ENCODE measurements at places on chromosomes 1 and 21.

DNA sequence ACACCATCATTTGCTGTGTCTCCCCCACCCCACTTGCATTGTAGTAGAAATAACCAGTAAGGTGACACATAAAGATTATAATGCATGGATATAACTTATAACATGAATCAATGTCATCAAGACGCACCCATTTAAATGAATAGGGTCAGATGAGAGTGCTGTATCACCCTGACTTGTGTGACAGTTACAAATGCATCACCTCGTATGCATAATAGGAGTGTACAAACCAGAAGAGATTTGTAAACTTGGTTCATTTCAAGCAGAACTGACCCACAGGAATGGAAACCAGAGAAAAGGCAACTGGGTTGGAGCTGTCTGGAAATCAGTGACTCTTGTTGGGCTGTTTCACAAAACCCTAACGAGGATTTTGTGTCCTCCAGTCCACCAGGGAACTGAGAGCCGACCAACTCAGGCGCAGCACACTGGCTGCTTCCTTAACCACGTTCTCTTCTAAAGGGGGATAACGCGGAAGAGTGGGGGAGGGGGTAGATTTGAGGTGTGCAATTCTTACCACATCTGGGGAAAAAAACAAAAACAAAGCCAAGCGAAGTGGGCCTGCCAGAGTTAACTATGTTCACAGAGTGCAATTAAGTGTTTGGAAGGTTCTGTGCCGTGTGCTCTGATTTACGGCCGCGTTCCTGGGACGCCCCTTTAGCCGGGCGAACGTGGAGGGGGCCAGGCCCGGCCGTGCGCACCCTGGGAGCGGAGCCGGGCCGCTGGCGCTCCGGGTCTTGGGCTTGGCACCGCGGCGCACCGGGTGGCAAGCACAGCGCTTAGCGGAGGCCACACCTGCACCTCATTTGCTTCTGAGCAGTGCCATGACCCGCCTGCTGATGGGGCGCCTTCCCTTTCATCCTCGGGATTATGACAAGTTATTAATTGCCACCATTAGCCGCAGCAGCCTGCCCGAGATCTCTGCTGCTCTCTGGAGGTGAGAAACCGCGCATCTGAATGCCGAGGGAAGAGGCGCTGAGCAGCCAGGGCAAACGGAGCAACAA lies 248.8 kb upstream of the FOXD3 start:
- H3K27me3 ChIP-seq, result peaks cover 28% of the 10 kb centered on the region
- no peak for DNase-seq
- H3K27ac ChIP-seq, result no peak overlapping the region

GRCh38 chr21:16644685-16645084 lies 868.2 kb upstream of the CXADR start:
- DNase-seq, result no peak
- no peak overlapping the region for H3K27ac ChIP-seq
- no peaks in the 10 kb centered on the region for H3K27me3 ChIP-seq
- no peaks in the 10 kb centered on the region for H3K36me3 ChIP-seq

DNA sequence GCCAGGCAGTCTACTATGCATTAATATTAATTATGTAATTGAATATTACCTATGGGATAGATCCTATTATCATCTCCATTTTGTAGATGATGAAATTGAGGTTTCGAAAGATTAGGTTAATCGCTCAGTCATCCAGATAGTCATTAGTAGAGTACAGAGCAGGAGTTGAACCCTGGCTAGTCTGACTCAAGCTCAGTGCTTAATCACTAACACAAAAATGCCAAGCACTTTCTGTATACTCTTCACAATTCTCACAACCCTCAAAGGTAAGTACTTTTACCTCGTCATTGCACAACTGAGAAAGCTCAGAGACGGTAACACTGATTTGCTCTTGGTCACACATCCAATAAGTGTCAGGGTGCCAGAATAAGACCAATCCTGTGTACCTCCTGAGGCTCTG lies 280.2 kb upstream of the PLXNA2 start:
- no peak overlapping the region for H3K4me3 ChIP-seq
- no peak overlapping the region for H3K27ac ChIP-seq
- H3K4me1 ChIP-seq, result no peaks in the 10 kb centered on the region
- DNase-seq, result no peak

- DNase-seq, result no peak
- H3K36me3 ChIP-seq, result no peaks in the 10 kb centered on the region
- no peaks in the 10 kb centered on the region for H3K4me1 ChIP-seq
These were observed 274.4 kb downstream of the MATN1 start for GRCh38 chr1:30449003-30449402.

GRCh38 chr21:31310750-31311149 lies 33.3 kb downstream of the TIAM1 start:
- H3K27ac ChIP-seq, result no peak overlapping the region
- H3K4me3 ChIP-seq, result no peak overlapping the region
- no peaks in the 10 kb centered on the region for H3K36me3 ChIP-seq
- DNase-seq, result no peak
- H3K4me1 ChIP-seq, result no peaks in the 10 kb centered on the region

DNA sequence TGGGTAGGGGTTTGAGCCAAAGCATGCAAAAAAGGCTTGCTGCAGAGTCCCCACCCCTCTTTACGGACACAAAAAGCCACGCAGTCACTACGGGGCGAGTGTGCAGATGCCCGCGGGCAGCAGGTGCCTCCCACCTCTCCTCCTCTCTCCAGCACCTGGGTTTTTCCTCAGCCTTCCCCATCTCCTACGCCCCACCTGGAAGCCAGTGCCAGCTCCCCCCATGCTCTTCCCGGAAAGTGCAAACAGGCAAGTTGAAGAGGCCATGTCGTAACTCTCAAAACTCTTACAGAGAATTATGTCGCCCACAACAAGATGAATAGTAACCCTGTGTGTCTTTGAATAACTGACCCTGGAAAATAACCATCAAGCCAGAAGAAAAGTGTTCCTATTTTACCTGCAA lies 82.5 kb downstream of the PDE9A start:
- DNase-seq, result no peak
- no peaks in the 10 kb centered on the region for H3K27me3 ChIP-seq
- no peak overlapping the region for H3K27ac ChIP-seq
- no peak overlapping the region for H3K4me3 ChIP-seq
- peaks cover 55% of the 10 kb centered on the region for H3K4me1 ChIP-seq
- H3K36me3 ChIP-seq, result peaks cover 2% of the 10 kb centered on the region

DNA sequence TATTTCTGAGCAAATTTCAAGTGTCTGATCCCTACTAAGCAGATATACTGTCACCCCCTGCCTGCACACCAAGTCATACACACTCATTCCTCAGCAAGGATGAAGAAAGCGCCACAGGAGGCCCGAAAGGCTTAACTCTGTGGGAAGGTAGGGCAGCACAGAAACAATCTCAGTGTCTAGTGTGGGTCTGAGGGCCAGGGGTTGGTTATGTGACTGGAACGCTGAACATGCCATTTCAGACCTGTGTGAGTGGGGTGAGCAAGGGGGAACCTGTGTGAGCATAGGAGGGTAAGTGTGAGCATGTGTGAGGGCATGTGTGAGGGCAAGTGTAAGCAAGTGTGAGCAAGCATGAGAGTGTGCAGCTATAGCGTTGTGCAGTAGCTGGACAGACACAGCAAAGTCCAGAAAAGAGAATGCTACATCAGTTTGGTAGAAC lies 6.2 kb downstream of the ITPKB start:
- peaks cover 71% of the 10 kb centered on the region for H3K36me3 ChIP-seq
- H3K27me3 ChIP-seq, result no peaks in the 10 kb centered on the region
- H3K4me3 ChIP-seq, result peak overlapping the region; percentile 93
- H3K27ac ChIP-seq, result peak overlapping the region; percentile 71
- no peak for DNase-seq

Data from CD4-positive, alpha-beta T cell (primary cell).